ENCODE measurements at places on chromosomes 11 and 22.

DNA sequence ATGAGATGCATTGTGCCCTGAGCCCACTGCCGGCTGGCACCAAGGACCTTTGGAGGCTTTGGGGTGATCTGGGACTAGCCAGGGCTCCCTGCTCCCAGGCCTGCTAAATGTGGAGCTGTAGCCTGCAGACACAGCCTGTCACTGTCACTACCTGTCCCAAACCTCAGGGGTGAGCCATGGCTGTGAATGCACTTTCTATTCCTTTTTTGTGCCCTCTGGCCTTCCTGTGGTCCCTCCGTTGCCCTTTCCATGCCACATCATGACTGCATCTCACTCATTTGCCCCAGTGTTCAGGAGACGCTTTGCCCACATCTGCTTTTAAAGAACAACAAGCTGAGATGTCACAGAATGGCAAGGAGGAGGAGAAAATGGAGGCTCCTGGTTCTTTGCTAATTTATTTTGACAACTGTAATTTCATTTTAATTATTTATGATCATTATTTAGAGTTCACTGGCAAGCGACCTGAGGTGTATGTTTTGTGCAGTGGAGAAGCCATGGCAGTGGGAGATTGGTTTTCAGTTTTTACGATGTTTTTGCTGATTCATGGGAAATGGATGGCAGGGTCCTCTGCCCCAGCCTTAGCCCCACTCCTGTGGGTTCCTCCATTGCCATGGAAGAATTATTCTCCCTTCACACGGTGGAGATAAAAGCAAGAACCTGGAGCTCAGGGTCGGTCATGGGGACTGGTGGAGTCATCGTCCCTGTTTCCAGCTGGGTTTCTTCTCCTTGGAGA is 69.2 kb downstream of the TSPAN18 start:
- DNase-seq = no peak

DNA sequence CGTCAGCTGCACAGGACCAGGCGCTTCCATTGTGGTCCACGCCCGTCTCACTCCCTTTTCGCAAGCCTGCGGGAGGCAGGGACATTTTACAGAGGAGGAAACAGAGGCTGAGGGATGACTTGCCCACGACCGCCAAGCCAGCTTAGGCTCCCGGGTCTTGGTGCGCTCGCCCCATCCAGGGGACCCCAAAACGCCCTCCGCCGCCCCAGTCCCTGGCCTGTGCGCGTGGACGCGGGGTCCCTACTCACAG is 300 bp downstream of the WNT11 start:
- DNase-seq = no peak

- DNase-seq = no peak
Measured at GRCh38 chr11:83908298-83908856, 622.2 kb upstream of the CCDC90B start.

GRCh38 chr11:25562417-25562816 is 769.5 kb upstream of the ANO3 start:
- DNase-seq = no peak

DNA sequence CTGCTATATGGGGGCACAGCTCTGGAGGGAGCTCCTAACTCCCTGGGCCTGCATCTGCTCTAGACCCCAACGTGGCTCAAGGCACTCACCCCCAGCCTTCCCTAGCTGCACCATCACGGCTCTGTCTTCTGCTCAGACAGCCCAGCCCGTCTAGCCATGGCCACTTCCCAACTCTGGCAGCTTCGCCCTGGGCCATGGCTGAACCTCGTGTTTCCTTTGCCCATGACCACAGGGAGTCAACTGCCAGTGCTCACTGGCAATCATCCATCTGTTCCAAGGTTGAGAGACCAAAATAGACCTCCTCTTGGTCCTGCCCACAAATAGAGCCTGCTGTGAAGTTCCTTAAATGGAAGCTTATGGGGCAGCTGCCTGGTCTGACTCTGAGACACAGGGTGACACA is 5.4 kb downstream of the LMO1 start:
- no peak for DNase-seq

DNA sequence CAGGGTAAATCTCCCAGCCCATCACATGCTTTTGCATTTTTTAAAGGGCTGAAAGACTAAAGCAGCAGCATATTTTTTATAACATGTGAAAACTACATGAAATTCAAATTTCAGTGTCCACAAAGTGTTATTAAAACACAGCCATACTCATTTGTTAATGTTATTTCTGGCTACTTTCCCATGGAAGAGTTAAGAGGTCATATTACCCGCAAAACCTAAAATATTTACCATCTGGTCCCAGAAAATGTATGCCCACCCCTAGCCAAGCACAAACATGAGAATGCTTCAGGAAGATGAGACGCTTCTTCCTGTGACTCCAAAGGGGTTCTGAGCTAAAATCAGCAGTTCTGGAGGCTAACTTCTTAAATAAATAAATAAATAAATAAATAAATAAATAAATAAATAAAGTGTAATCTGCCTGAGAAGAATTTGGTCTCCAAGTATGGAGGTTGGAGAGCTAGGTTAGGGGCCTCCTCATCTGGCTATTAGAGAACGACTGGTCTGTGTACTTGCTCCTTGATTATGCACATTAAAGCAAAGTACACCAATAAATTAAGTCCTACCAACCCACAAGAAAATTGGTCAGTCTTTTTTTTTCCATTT is 9.7 kb downstream of the IMMP1L start:
- no peak for DNase-seq

GRCh38 chr22:28821452-28821851 is 21.1 kb upstream of the XBP1 start:
- DNase-seq = no peak

GRCh38 chr11:72144807-72145565 is 9.5 kb downstream of the FOLR3 start:
- no peak for DNase-seq

DNA sequence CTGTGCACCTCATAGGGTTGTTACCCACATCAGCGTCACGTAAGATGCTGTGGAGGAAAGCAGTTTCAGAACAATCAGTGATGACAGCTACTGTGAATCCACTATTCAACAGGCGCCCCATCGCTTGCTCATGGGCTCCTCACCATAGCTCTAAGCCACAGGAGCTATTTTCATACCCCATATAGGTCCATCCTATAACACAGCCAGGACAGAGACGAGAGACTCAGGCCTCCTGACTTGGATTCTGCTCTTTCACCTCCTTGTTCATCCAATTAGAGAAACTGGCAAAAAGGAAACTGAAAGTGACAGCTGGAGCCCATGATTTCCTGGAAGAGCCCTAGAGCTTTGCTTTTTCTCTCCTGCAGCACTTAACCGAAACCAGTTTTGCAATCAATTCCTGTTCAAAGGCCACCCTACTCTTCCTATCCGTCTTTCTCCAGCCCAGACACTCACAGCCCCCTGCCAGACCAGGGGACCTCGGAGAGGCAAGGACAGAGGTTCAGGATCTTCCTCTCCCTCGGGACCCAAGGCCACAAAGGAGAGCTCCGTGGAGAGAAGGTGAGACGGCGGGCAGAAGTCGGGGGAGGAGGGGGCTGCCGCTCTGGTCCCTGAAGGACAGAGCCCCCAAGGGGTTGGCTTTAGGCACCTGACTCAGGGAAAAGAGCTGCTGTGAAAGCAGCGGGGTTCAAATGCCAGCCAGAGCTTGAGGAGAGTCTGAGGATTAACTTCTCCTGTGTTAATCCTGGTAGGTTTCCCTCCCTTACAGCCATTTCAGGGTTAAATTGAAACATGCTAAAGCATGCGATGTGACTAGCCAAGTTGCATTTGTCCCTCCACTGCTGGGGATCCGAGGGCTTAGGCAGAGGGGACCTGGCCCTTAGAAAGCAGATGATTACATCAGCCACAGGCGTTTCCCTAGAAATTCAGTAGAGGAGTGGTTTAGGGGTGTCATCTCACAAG is at the start of gene APOL6:
APOL6 (plus strand) TSS at position 381 of the 960 bp plus-strand sequence. CDS start 7,980 bp downstream, outside the sequence.
- DNase-seq = no peak

DNA sequence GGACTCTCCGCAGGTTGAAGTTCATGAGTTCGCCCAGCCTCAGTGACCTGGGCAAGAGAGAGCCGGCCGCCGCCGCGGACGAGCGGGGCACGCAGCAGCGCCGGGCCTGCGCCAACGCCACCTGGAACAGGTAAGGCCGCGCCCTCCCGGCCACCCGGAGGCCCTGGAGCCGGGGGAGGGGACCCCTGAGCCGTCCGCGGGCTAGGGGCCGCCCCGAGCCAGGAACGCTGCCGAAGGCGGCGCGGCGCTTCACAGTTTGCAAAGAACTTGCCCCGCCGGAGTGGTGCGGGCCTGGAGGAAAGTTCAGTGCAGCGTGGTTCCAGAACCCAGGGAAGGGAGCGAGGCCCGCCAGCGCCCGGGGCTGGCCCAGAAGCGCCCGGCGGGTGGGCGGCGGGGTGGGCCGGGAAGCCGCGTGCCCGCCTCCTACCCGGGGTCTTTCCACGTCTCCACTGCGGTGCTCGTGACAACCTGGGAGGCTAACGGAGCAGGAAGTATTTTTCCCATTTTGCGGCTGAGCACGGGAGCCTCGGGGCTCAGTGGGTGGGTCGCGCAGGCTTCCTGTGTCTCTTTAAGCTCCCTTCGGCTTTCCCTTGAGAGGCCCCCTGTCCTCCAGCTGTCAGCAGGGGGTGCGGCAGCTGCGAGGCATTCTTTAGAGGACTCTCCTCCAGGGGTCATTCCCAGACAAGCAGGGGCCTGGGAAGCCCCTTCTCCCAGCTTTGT is 635 bp downstream of the PRR5 start:
- DNase-seq = no peak

GRCh38 chr11:18080451-18080850 is 25.4 kb downstream of the SAAL1 start:
- DNase-seq = no peak

GRCh38 chr22:24156141-24156912 is 25.0 kb upstream of the SUSD2 start:
- peak; percentile 30 for DNase-seq

GRCh38 chr22:34943830-34944229 is 122.1 kb upstream of the ISX start:
- no peak for DNase-seq

- no peak for DNase-seq
Measured at GRCh38 chr22:42966497-42966896, 48.5 kb downstream of the PACSIN2 start.

GRCh38 chr11:45993531-45994001 is 71.1 kb downstream of the LARGE2 start:
- DNase-seq = no peak

DNA sequence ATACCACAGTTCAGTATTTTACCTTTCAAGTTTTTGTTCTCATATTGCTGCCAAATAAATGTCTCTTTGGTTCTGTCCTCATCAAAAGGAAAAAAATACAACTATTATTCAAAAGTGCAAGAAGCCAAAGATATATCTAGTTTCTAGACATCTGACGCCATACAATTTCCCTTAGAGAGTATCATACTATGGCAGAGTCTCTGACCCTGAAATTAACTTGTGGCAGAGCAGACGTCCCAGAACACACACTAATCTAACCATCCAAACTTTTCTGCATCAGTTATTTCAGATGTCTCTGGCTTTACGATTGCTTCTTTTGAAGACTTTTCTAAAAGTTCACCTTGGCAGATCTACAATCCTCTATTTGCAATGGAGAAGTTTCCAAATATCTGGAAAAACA is 2.7 kb downstream of the OR51T1 start:
- DNase-seq = no peak

GRCh38 chr11:109695696-109696095 is 273.7 kb downstream of the C11orf87 start:
- DNase-seq = no peak

DNA sequence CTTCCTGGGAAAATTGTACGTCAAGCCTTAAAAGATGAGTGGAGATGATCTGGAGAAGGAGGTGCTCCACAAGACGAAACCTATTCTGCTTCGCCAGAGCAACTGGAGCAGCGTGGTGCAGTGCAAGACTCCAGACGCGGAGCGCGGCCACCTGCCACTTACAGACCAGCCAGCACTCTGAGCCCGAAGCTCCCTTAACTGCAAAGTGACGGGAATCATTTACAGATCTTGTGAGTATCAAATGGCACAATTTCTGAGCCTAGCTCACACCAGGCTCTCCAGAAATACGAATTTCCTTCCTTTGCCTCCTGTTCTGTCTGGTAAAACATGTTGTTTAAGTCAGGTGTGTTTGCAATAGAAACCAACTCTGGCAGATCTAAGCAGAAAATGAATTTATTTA is 369.3 kb downstream of the CADM1 start:
- no peak for DNase-seq

GRCh38 chr11:36509694-36510593 is at the start of gene TRAF6:
TRAF6 (minus strand) TSS chr11:36510272; CDS start chr11:36501515, 8,757 bp downstream.
- peak; percentile 94 for DNase-seq

DNA sequence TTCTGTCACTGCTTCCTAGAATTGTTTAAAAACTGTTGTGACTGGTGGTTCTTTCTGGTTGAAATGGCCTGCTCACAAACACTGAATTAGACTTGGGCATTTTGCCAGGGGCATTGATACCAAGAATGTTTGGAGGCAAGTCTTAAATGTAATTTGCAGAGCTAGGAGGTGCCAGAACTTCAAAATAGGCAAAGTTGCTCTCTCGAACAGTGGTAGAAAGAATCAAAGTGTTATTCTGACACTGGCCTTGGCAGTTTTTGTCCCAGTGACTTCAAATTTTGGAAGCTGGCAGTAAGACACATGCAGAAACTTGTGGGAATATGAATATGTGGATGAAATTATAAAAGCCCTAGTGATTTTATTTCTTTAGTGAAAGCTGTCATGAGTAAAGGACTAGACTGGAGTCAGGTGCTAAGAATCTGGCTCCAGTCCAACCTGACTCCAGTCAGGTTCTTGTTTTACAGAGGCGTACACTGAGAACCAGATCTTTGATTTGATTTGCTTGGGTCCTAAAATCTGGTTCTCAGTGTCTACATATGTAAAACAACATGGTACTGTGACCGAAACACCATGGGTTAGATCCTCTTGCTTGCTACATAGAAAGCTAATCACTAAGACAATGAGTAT is 20.9 kb downstream of the SVIP start:
- DNase-seq = no peak

DNA sequence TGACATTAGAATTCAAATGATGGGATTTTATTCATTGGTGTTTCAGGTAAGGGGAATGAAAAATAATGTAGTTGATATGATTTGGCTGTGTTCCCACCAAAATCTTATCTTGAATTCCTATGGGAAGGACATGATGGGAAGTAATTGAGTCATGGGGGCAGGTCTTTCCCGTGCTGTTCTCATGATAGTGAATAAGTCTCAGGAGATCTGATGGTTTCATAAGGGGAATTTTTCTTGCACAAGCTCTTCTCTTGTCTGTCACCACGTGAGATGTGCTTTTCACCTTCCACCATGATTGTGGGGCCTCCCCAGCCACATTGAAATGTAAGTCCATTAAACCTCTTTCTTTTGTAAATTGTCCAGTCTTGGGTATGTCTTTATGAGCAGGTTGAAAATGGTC is 268.6 kb upstream of the CHORDC1 start:
- DNase-seq = no peak

DNA sequence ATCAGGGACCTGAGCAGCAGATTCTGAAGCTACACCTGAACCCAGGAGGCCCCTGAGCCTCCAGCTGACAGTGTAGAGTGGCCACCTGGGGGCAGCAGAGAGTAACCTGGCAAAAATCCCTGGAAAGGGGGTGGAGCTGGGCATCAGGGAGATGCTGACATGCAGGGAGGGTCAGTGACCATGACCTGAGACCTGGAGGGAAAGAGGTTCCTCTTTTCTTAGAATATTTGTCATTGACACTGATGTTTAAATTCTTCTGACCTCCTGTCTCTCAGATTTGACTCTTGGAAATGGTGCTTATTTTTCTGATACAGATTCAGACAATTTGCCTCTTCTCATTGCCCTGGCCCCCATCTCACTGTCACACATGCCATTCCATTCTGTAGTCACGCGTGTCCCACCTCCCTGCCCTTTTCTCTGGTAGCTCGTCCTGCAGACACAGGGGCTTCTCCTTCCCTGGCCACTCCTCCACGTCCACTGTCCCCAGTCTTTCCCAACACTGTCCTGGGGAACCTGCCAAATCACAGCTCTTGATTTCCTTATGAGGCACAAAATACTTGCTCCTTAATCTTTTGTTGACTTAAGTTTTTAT is 117.2 kb upstream of the IGLL5 start:
- peak; percentile 31 for DNase-seq
